NCI-H774 (cell line): ENCODE measurements at places on chromosomes 12 and 14.

GRCh38 chr12:25074954-25075353, 120.0 kb downstream of the DNAI7 start:
- no peak for DNase-seq

- no peak for DNase-seq
Observed at GRCh38 chr12:91482231-91482630, 299.6 kb upstream of the DCN start.

DNA sequence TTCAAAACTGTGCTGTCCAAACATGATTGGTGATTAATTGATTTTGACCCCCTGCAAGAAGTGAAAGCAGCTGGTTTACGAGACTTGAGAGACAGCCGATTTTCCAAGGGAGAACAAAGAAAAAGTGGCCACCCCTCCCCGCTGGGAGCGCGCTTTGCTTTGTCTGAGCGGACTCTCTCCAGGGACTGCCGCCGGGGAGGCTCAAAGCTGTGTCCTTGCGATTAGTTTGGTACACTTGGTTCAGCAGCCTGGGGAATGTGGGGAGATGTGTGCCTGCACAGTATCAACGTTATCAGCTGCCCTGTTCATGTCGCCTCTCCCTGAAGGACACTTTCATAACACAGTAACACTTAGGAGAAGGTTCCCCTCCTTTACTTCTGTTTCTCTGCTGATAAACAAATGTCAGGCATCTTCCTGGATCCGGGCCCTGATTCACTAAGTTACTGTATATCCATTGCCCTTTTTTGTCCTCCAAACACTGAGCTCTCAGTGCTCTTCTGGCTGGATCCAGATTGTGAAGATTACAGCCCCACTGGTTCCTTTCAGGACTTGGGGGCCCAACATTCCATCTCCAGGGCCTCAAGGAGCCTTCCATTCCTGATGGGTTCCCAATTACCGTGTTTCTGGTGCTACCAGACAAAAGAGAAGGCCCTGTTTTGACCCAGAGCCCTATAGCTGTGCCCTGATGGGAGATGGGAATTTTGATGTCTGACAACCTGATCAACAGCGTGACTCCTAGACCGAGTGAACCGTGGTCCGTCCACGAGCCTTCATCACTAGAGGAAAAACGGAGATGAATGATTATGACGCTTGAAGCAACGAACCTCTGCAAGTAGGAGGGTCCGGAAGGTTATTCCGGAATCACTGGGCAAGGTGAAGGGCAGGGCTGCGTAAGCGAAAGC, 31.7 kb upstream of the TUBA1C start:
- DNase-seq: peak; percentile 66

DNA sequence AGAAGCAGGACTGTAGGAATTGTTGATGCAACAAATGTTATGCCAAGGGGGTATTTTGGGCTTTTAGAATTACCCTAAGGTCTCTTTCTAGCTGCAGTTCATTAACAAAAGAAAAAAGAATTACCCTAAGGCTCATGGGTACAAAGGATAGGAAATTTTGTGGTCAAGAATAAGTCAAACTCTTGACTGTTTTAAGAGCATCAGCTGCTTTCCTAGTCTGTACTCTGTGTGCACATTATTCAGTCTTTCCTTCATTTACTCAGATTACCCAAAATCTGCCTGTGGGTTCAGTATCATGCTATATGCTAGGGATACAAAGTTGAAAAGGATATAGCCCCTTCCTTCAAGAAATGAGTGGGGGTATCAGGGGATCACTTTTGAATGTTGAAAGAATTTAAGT, 36.5 kb upstream of the CCDC88C start:
- no peak for DNase-seq

GRCh38 chr14:90742729-90743128, 73.5 kb downstream of the TTC7B start:
- no peak for DNase-seq

DNA sequence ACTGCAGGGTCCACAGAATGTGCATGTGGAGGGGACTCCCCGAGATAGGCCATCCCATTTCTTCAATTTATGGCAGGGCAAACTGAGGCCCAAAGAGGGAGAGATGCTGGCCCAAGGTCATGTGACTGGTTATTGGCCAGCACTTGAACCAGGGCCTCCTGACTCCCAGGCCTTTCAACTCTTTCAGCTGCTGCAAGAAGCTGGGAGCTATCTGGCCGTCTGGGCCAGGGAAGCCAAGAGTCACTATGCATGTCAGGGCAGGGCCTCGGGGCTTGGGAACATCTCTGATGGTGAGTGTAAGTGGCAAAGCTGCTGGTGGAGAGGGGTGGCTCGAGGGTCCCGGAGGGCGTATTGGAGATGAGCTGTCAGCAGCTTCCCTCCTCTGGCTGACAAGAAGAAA, 9.5 kb upstream of the LTBP2 start:
- no peak for DNase-seq

GRCh38 chr14:78142998-78143397, 27.2 kb upstream of the NRXN3 start:
- no peak for DNase-seq

GRCh38 chr14:26328791-26329190, 269.0 kb downstream of the NOVA1 start:
- DNase-seq: no peak

DNA sequence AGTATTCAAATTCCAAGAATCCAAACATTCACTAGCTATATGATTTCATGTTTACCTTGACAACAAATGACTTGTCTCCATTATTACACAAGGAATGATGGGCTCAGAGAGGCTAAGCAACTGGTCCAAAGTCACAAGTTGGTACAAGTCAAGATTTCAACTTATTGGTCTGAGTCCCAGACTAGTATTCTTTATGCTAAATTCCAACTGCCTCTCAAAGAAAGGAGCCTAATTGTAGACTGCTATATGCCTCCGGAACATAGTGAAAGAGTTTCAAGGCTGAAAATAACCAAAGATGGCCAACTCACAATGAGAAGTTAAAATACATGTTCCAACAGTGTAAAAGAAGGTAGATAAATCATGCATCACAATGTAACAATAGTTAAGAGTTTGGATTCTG, 7.5 kb downstream of the BTG1 start:
- no peak for DNase-seq

- no peak for DNase-seq
Observed at GRCh38 chr12:20453756-20454310, 85.5 kb downstream of the PDE3A start.

DNA sequence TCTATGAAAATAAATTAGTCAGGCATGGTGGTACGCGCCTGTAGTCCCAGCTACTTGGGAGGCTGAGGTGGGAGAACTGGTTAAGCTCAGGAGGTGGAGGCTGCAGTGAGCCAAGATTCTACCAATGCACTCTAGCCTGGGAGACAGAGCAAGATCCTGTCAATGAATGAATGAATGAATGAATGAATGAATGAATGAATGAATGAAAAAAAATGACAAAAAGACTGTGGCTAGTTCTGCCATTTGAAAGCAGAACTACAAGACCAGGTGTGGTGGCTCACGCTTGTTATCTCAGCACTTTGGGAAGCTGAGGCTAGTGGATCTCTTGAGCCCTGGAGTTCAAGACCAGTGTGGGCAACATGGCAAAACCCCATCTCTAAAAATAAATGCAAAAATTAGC, 32.2 kb upstream of the NPFF start:
- no peak for DNase-seq

DNA sequence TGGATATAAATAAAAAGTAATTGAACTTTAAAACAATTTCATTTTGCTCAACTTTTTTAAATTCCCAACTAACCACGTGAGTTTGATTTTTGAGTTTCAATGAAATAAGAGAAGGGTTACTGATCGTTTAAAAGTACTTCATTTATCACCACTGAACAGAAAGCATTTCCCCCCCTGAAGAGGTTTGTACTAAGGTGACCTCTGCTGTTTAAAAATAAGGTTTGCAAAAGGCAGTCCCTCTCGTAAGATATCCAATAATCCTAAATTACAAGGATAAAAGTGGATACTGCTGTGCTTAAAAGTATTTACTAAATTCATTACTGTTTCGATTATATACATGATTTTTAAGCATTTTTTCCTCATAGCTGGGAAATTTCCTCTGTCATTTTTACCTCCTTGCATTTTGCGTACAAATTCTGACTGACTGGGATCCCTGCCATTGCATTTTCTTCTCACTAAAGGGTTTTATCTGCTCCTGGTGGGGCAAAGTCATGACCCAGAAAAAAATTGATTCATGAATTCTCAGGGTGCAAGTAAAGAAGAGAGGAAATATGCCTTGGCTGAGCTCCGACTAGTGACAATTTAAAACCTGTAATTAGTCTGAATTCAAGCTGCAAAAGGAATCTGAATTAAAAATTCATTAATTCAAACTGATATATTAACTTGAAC, 463.8 kb downstream of the PRKD1 start:
- no peak for DNase-seq

GRCh38 chr12:6114476-6114870, 10.0 kb downstream of the VWF start:
- no peak for DNase-seq

GRCh38 chr14:24710403-24711112, 76.6 kb upstream of the GZMB start:
- DNase-seq: peak; percentile 54

- no peak for DNase-seq
Observed at GRCh38 chr14:54582334-54582733, 15.4 kb downstream of the SAMD4A start.

DNA sequence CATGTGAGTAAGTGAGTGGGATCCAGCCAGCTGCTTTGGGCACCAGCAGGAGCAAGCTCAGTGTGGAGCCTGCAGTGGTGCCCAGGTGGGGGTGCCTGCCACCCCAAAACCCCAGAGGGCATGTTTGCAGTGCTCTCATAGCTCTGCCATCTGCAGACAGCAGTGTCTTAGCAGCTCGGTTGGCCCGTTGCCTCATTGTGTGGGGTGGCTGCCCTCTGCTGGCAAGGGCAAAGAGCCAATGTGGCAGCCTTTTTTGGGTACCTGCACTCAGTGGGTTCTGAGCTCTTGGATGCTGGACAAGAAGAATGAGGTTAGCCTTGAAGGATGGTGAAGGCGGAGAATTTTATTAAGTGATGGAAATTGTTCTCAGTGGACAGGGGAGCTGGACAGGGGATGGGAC, 52.3 kb downstream of the NEUROD4 start:
- peak; percentile 54 for DNase-seq

DNA sequence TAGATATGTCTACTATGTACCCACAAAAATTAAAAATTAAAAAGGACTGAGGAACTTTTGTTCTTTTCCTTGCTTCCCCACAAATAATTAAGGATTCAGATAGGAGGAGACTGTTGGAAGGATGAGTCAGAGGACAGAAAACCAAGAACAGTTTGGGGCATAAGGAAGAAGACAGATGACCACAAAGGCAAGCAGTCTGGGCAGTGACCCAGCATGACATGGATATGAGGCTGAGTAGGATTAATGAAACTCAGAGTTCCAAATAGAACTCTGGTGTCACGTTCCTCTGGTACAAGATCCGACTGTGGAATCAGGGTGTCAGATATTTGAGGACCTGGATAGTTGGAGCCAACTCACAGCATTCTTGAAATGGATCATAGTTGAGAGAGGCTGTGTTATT, 89.3 kb upstream of the SLC38A4 start:
- DNase-seq: no peak

GRCh38 chr12:65086236-65086635, 34.9 kb downstream of the WIF1 start:
- no peak for DNase-seq

DNA sequence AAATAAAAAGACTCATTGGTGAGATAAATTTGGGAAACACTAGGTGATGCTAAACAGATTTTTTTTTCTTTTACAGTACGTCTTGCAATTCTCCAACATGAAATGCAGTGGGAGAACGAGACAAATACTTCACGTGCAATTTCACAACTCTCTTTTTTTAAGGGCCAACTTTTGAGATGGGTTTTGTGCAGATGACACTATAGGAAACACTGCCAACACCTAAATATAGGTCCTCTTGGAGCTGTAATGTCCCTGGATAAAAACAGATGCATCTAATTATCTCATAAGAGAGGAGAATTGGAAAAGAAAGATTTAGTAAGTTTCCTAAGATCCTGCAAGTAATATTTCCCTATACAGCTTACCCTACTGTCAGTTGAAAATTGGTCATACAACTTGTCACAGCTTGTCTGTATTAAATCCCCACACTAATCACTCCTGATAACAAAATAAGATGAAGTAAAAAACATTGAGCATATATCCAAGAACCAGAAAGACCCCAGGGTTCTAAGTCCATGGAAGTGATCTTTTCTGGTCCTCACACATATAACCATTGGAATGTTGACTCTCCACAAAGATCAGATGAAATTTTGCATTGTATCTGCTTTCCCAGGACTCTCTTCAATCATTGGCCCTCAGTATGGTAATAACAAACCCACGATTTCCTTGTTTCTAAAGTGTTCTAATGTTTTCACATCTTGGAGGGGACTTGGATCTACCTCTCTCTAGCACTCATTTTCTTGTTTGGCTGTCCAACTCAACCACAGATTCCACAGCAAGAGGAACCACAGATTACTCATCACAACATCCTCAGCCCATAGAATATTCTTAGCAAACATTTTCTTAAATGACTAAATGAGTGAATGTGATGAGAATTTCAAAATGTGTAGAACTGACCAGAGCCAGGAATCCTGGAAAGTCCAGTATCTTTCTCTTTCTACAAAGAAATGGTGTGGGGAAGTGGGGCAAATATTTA, 769.4 kb upstream of the USP15 start:
- DNase-seq: no peak

- no peak for DNase-seq
Observed at GRCh38 chr12:104958805-104959334, 780 bp upstream of the SLC41A2 start.

DNA sequence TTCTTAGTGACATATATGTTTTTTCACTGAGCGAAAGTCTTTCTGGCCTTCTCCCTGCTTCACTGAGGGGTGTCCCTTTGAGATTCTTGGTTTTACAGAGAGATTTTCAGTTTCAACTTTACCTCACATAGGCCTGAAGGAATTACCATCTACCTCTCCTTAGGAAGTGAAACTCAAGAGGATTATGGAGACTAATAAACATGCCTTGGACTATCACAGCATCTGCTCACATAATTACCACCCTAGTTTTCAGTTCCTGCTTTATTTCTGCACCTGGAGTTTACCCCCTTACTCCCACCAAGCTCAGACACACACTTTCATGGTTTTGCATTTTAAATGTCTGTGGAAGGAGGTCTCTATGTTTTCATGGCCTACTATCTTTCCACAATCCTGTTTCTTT, 118.3 kb upstream of the SCAF11 start:
- no peak for DNase-seq

GRCh38 chr12:24922090-24922489, 26.8 kb downstream of the BCAT1 start:
- no peak for DNase-seq

GRCh38 chr14:64707661-64708060, 3.4 kb downstream of the PLEKHG3 start:
- no peak for DNase-seq

GRCh38 chr12:28079539-28079938, 107.0 kb upstream of the PTHLH start:
- DNase-seq: no peak

GRCh38 chr14:96987086-96987474, 189.9 kb downstream of the VRK1 start:
- no peak for DNase-seq
